NCI-H82 (cell line): ENCODE measurements at places on chromosomes 3 and 15.

DNA sequence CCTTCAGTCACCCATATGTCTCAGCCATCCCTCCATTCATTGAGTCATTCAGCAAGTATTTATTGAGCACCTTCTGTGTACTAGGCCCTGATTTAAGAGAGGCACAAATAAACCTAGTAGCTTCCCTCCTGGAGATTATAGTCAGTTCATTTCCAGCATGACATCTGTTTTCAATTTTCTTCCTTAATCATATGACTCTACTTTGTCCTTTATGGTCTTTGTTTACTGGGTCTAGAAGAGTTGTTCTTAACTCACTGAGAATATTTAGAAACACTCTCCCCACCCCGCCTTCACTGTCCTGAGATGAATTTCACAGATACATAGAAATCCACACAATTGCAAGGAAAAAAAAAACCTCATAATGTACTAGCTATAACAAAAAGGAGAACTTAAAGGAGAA lies 44.8 kb upstream of the ADAMTS9 start:
- no peak for DNase-seq

GRCh38 chr15:79076661-79077060 lies 13.9 kb downstream of the RASGRF1 start:
- DNase-seq: no peak

DNA sequence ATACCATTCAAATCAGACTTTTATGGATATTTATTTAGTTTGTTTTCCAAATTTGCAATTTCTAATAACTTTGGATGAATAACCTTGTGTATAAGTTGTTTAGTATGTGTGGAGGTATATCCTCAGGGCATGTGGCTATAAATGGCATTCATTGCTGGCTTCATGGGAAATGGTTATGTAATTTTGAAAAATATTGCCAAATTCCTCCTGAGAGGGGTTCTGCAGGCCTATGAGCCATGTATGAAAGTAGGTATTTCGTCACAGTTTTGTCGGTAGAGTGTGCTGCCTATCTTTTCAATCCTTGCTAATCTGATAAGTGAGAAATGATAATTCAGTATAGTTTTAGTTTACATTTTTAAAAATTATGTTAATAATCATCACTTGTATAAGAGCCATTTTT lies 256.4 kb upstream of the ZNF385D start:
- no peak for DNase-seq

DNA sequence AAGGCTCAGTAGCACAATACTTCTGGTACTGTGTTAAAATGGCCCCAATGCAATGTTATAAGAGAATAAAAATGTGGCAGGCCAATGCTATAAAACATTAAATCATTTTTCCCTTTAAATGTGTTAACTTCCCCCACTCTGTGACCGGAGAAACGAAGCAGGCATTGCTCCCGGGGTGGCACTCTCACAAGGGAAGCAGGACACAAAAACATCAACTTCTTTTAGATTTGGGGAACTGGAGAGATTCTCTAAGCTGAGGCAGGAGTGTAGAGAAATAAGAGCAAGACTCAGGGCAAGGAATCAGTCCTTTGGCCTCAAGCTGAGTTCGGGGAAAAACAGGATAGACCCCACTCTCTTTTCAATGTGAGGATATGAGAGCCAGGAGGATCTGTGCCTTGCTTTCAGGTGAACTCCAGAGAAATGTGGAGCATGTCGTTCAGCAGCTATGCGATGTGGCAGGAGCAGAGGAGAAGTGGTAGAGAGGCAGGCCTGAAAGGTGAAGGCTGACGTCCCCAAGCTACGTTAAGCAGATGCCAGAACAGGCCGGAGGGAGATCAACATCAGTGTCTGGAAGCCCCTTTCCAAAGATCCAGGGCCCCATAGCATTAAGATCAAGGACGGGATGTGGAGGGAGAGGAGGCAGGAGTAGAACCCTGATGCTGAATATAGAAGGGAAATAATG lies 160.2 kb downstream of the PLD1 start:
- DNase-seq: no peak

DNA sequence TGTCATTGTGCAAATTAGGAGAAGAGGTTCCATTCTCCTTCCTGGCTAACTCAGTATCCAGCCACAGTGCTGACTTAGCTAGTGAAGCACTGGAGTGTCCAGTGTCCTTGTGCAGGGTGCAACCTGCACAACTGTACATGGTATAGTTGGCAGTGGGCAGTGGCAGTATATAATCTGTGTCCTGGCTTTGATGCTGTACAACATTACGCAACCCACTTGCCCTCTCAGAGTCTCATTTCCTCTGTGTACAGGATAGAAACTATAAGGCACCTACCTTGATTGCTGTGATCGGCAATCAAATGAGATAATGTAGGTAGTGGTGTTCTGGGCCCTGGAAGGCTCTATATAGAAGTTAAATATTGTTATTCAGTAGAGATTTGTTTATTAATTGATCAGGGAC lies 333.6 kb downstream of the CLSTN2 start:
- no peak for DNase-seq

DNA sequence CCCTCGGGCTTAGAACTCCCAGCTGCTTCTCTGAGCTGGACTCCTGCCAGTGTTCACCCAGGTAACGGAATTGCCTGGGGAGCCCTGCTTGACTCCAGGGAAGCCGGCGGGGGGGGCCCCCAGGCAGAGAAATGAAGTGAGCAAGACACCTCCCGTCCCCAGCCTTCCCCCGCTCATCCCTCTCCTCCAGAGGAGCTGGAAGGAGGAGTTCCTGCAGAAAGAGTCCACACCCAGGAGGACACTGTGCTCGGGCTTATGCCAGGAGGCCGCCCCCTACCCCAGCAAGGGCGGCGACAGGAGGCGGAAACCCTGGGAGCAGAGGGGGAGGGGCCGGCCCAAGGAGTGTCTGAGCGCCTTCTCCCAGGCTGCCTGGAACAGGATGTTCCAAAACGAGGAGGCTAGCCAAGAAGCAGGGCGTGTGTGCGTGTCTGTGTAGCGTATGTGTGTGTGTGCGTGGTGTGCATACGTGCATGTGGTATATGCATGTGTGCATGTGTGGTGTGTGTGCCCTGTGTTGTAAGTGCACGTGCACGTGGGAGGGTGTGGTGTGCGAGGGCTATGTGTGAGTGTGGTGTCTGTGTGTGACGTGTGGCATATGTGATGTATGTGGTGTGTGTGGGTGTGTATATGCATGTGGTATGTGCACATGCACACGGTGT lies 511.3 kb downstream of the SHQ1 start:
- peak; percentile 82 for DNase-seq

- no peak for DNase-seq
Observed at GRCh38 chr3:126672741-126673140, 17.8 kb upstream of the TXNRD3 start.

GRCh38 chr3:49279376-49279775 lies 2.3 kb upstream of the C3orf62 start:
- no peak for DNase-seq

DNA sequence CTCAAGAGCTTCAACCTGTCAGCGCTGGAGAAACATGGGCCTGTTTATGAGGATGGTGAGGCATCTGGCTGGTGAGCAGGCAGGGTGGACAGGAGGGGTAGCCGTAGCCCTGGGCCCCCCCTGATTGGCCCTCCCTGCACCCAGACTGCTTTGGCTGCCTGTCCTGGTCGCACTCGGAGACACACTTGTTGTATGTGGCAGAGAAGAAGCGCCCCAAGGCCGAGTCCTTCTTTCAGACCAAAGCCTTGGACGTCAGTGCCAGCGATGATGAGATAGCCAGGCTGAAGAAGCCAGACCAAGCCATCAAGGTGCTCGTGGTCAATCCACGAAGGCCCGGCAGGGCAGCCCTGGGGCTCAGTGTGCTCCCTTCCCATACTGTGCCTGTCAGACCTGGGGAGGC lies 1.8 kb downstream of the APEH start:
- no peak for DNase-seq

DNA sequence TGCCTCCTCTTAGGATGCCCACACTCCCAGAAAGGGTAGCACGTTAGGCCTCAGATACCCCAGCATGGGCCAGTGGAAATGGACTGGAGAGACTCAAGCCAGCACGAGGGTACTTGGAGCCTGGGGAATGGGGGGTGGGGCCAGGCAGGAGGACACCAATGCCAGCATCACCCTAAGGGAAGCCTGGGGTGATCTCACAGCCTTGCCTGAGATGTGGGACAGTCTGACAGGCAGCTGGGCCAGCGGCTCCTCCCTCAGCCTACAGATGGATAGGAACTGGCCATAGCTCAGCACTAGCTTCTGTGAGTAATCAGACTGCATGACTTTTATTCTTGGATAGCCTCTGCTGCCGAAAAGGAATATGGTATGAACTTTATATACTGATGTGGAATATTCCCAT lies 59.6 kb upstream of the MRPS22 start:
- no peak for DNase-seq

DNA sequence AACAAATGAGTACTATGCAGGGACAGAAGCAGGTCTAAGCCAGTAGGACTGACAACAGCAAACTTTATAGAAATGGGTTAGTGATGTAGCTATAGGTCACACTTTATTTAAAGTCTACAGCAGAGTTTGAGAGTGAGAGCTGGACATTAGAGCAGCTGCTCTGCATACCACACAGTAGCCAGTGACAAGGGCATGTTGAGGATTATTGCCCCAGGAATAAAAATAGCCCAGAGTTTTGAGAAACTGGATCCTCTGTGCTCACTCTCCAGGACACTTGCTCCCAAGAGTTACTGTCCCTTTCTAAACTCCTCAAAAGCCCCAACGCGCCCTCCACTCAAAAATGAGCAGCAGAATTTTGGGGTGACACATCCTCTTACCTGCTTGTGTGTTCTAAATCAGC lies 21.1 kb downstream of the LRTM1 start:
- no peak for DNase-seq

- no peak for DNase-seq
Observed at GRCh38 chr15:92451225-92451825, 57.6 kb downstream of the ST8SIA2 start.

- no peak for DNase-seq
Observed at GRCh38 chr3:140440446-140440845, 237.4 kb upstream of the TRIM42 start.

DNA sequence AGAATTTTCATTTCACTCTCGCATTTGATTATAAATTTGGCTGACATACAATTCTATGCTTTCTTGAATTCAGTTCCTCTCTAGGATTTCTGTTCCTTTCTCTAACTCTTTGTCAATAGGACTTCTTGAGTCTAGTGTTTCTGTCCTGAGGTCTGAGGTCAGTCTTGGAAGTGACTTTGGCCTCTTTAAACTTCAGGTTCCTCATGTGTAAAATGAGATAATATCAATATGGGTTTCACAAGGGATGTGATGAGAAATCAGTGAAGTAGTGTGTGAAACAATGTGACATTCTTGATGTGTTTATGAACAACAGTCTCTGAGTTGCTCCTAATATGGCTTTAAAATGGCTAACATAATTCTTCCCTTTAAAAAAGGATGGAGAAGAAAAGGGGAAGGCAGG lies 92.2 kb downstream of the SV2B start:
- DNase-seq: no peak

- DNase-seq: peak; percentile 90
Observed at GRCh38 chr3:149808209-149808829, 4.7 kb upstream of the RNF13 start.

- DNase-seq: no peak
Observed at GRCh38 chr15:77886805-77887448, 190.6 kb downstream of the TBC1D2B start.

GRCh38 chr3:138946663-138947494 lies at the start of the genes FOXL2 and FOXL2NB:
Gene FOXL2, minus strand, starts transcription at chr3:138947137. Its CDS starts 415 bp downstream, at chr3:138946722.
Gene FOXL2NB, plus strand, starts transcription at chr3:138947217. Its CDS starts 148 bp downstream, at chr3:138947365.
- DNase-seq: peak; percentile 50
